SJCRH30 (cell line): ENCODE measurements at places on chromosomes 12 and 14.

DNA sequence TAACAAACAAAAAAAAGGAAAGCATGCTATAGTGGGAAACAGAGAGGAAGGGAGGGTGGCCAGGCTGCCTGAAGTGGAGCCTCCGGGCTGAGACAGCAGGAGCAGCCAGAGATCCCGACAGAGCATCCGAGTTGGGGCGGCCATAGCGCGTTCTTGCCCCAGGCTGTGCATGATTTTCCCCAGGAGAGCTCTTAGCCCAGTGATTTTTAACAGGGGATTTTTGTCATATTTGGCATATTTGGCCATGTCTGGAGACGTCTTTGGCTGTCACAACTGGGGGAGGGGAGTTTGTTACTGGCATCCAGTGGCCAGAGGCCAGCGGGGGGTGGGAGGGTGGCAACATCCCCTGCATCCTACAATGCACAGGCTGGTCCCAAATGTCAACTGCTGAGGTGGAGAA, 23.6 kb downstream of the BDKRB1 start:
- no peak for DNase-seq

DNA sequence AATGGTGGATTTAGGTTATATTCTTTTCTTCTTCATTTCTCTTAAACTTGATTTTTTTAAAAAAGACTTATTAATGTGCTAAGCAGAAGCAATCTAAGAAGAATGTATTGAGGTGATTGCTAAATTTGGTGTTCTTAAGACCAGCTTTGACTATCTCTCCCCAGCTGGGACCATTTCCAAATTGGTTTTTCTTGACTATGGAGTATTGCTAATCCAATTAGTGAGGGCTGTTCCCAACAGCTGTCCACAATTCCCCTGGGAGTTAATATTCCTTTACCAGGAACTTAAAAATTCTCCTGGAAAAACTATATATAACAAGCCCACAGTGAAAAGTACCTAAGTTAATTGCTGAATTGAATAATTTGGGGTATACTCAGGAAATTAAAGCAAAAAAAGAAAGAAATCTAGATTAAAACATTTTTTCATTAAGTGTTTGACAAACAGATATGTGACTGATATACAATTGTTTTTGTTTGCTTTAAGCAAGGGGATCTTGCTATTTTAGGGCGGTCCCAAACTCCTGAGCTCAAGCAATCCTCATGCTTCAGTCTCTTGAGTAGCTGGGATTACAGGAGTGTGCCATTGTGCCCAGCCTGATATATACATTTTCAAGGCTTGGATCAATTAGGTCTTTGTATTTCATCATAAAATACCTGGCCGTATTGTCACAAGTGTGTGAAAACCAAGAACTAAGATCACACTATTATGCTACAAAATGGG, 105.0 kb downstream of the FAR2 start:
- DNase-seq, result peak; percentile 84

DNA sequence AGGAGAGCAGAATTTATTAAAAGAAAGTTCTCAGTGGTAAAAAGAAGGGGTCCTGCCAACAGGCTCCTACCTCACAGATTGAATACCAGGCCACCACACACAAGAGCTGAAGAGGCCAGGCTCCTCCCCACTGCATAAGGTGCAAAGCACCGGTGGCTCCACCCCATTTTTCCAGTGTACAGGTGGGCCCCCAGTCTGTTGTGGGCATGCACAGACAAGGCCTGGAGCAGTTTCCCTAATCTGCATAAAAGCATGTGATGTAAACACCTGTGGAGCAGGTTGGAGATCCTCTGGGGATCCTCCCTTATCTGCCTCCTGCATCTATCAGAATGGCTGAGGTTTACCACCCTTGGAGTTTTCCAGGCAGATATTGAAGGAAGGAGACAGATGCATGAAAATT, 45.7 kb upstream of the PDZRN4 start:
- DNase-seq, result peak; percentile 24

- DNase-seq, result no peak
Observed at GRCh38 chr12:121461048-121461447, 61.1 kb downstream of the RNF34 start.

- no peak for DNase-seq
Observed at GRCh38 chr14:27242874-27243273, 645.0 kb upstream of the NOVA1 start.

DNA sequence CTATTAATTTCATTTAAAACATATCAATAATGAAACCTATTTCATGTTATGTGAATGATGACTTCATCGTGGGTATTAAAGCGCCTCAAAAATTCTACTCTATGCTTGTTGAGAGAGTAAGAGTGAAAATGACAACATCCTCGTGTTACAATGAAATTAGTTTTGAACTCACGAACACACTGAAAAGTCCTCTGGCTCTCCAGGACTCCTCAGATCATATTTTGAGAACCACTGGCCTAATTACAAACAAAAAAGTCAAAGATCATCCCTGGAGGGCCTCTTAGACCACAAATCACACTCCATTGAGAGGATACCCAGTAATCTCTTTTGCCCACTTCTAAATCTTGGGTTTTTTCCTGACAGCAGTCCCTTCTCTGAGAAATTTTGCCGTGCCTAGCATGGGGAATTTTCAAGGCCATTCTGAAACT, 19.1 kb downstream of the DAAM1 start:
- DNase-seq, result no peak
